ENCODE measurements at places on chromosomes 1 and 21.
A peak's percentile ranks its signal among the peaks of the same experiment; 100 is the strongest.

GRCh38 chr1:91555821-91556531 is 55.3 kb downstream of the CDC7 start:
- peak; percentile 48 for DNase-seq

- DNase-seq, result peak; percentile 35
Observed at GRCh38 chr1:227946624-227947385, 927 bp downstream of the WNT9A start.

GRCh38 chr21:30839304-30839703 is 9.7 kb upstream of the KRTAP7-1 start:
- DNase-seq, result no peak

DNA sequence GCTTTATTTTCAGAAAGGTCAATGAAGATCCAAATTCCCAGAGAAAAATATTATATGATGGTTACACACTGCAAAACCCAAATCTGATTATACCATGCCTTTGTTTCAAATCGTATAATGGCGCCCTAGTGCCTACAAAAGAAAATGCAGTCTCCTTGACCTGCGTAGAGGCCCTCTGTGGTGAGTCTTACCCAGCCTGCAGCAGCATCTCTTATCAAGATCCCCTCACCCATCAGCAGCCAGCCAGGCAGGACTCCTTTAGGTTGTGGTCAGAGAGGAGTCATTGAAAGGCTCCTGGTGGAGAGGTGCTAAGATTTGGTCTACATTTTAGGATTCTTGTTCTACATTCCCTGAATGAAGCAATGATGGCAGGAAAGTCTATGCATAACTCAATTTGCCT is 23.7 kb upstream of the DAB1 start:
- no peak for DNase-seq

GRCh38 chr21:25639551-25640201 is 618 bp downstream of the JAM2 start:
- DNase-seq, result peak; percentile 19

GRCh38 chr21:28590026-28590425 is 402.7 kb downstream of the LTN1 start:
- no peak for DNase-seq

DNA sequence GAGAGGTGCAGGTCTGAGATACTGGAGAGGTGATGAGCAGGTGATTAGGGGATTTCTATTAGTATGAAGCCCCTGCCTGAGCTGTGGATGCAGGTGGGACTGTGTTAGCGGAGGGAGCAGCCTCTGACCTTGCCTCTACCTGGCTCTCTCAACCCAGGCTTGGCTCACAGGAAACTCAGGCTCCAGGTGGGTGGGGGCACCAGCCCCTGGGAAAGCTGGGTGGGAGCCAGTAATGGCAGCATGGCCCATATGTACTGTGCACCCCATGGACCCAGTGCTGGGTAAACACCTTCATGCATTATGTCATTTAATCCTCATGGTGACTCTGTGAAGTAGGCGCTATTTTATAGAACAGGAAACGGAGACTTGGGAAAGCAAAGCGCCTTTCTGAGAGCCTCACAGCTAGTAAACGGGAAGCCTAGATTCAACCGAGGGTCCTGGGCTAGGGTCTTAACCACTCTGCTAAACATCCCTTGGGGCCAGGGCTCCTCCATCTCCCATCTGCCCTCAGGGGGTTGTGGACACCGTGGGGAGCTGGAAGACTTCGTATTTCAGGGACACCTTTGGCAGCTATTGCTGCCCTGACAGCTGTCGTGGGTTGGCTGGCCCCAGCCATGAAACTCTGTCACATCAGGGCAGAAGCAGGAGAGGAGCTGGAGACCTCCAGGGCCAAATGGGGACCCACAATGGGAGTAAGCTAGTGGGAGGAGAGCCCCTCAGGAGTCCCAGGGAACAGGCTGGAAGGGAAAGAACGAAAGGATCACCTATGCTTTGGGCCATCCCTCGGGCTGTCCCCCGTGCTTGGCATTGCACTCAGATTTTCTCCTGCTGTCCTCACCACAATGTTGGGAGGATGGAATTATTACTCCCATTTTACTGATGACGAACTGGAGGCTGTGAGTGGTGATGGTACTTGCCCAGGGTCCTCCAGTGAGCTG is 59.6 kb upstream of the CSF3R start:
- no peak for DNase-seq

- no peak for DNase-seq
Observed at GRCh38 chr1:72227667-72228066, 54.7 kb downstream of the NEGR1 start.

DNA sequence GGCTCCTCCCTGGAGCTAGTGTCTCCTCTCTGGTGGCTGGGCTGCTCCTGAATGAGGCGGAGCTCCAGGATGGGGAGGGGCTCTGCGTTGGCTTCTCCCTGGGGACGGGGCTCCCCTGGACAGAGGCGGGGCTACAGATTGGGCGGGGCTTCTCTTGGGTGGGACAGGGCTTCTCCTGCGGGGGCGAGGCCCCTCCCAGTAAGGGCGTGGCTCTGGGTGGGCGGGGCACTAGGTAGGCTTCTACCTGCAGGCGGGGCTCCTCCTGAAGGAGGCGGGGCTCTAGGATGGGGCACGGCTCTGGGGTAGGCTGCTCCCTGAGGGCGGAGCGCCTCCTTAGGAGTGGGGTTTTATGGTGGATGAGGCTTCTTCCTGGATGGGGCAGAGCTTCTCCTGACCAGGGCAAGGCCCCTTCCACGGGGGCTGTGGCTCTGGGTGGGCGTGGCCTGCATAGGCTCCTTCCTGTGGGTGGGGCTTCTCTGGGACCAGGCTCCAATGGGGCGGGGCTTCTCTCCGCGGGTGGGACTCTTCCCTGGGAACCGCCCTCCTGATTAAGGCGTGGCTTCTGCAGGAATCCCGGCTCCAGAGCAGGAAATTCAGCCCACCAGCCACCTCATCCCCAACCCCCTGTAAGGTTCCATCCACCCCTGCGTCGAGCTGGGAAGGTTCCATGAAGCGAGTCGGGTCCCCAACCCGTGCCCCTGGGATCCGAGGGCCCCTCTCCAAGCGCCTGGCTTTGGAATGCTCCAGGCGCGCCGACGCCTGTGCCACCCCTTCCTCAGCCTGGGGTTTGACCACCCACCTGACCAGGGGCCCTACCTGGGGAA is 22.7 kb upstream of the ARF1 start:
- peak; percentile 64 for DNase-seq

DNA sequence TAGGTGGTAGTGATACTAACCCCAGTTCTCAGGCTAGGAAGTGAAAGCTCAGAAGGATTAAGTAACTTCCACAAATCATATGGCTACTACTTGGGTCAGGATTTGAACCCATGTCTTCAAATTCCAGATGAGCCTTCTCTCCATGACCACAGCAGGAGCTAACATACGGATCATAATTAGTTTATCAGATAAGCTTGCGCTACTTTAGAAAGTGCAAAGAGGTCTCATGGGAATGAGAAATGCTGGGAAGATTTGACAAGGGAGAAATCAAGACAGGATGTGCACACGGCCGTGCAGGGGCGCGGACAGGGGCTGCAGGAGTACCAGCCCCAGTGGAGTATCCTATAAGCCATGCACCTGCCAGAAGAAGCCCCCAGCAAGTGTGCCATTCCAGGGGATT is 5.2 kb downstream of the PLEKHA6 start:
- DNase-seq, result no peak

DNA sequence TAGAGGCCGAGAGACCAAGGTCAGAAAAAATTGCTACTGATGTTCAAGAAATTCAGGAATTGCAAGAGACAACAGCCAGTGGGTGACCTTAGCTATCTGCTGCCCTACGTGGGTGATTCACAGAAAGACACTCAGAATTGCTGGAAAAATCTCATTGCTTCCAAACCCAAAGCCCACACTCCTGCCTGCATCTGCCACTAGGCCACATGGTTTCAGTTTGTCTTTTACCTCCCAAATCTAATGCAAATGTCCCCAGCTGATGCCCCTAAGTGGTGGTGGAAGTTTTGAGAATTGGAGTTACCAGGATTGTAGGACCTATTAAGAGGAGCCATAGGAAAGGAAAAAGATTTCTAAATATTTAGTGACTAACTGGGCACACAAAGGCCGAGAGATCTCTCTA is 341.5 kb upstream of the CHRM3 start:
- DNase-seq, result no peak

DNA sequence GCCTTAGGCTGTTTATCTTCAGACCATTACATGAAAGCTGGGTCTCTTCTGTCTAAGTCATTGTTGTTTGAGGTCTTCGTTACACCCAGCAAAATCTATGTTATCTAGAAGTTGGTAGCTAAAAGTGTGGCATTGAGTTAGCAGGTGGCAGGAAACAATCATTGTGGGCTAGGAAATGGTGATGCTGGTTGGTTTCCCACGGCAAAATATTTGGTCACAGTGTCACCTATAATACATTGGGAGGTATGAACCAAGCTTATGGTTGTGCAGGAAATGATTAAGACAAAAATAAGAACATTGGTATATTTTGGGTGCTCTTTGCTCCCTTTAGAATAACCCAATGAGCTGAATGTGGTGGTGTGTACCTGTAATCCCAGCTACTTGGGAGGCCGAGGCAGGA is 169.7 kb downstream of the TRIM33 start:
- no peak for DNase-seq

DNA sequence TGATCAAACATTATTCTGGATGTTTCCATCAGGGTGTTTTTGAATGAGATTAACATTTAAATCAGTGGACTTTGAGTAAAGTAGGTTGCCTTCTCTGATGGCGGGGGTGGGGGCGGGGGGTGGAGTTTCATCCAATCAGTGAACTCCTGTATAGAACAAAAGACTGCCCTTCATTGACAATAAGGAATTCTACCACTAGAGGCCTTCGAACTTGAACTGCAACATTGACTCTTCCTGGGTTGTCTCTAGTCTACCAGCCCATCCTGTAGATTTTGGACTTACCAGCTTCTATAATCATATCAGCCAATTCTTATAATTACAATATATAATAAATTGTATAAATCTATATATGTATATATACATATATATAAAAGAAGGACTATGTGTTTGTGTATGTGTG is 520.4 kb upstream of the CXADR start:
- DNase-seq, result no peak
